ENCODE measurements at places on chromosomes 12 and 14.
A peak's percentile ranks its signal among the peaks of the same experiment; 100 is the strongest.

- DNase-seq, result no peak
Measured at GRCh38 chr12:116736962-116737773, 701 bp downstream of the SPRING1 start.

DNA sequence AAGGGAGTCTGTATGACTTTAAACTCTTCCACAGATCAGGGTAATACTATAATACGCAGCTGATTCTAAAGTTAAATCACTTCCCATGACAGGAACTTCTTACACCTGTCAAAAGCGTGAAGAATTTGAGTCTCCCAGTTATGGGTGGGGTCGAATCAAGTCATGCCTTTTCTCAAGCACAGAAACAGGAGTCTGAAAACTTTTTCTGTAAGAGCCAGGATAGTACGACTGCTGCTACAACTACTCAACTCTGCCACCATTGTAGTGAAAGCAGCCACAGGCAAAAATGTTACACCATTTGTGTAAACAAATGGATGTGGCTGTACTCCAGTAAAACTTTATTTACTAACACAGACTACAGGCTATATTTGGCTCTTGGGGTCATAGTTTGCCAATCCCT is 90.3 kb downstream of the DUSP6 start:
- no peak for DNase-seq

GRCh38 chr12:44827832-44828438 is 48.2 kb downstream of the NELL2 start:
- no peak for DNase-seq

GRCh38 chr12:98754095-98754494 is 109.0 kb downstream of the APAF1 start:
- no peak for DNase-seq

- DNase-seq, result peak; percentile 55
Measured at GRCh38 chr14:50600849-50601248, 40.9 kb downstream of the ATL1 start.

GRCh38 chr14:49420201-49420600 is 166.0 kb downstream of the RPS29 start:
- no peak for DNase-seq

DNA sequence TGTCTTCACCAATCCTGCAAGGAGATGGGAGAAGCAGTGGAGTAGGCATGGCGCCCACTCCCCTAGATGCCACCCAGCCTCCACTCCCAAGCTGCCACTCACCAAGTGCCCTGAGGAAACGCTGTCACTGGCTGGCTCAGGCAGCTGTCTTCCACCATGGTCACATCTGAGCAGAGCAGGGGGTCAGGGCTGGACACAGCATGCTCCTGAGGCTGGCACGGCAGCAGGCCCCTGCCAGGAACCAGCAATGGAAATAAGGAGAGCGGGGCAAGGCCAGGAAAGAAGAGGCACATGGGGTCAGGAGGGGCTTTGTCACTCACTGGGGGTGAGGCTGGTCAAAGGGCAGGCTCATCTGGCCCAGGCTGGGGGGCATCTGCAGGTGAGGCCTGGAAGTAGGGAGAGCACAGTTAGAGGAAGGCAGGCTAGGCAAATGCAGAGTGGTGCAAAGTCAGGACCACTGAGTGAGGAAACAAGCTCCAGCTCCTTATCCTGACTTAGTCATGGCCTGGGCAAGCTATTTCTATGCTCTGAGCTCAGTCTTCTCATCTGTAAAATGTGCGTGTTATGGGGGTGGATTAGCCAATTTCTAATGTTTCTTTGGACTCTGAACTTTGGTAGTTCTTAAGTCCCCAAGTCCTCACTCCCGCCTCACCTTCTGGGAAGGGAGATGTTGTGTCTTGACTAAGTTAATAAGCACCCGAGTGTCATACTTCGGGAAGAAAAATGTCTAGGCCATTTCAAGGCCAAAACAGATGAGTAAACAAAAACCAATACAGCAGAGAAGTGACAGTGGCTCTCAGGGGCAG is 8.0 kb downstream of the NAB2 start:
- DNase-seq, result no peak

- DNase-seq, result peak; percentile 50
Measured at GRCh38 chr12:57491393-57492280, 3.8 kb downstream of the MARS1 start.

- no peak for DNase-seq
Measured at GRCh38 chr14:64572386-64573104, 22.8 kb downstream of the PPP1R36 start.

- no peak for DNase-seq
Measured at GRCh38 chr14:58631732-58632131, 6.0 kb upstream of the DACT1 start.

DNA sequence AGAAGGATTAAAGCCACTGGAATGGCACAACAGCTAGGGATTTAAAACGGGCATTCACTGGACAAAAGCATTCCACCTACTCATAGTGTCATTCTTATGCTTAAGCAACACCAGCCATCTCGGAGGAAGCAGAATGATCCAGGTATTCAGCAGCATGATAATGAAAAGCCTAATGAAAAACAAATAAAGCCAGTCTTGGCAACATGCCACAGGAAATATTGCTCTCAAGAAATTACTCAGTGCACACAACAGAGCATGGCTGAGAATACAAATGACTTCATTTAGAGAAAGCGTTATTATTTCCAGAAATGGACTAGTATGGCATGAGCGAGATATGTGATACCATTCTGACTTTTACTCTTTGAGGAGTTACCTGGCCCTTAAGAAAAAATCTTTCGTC is 442.2 kb downstream of the APAF1 start:
- DNase-seq, result no peak

DNA sequence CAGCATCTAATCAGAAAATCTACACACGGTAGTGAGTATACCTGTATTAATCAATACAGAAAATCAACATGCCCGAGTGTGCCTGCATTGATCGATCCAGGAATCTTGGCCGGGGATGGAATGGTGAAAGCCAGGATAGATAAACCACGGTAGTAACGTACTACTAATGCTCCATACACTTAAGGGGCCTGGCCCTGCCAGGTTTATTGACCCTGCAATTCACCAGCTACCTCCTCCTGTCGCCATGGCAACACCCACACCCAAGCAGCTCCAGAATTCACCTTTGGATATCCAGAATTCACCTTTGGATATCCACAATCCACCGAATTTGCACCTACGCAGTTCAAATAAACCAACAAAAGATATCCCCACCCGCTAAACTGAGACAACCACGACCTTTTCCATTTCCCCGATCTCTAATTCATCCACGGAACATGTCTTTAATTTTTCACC is 14.8 kb upstream of the CALM1 start:
- DNase-seq, result no peak

DNA sequence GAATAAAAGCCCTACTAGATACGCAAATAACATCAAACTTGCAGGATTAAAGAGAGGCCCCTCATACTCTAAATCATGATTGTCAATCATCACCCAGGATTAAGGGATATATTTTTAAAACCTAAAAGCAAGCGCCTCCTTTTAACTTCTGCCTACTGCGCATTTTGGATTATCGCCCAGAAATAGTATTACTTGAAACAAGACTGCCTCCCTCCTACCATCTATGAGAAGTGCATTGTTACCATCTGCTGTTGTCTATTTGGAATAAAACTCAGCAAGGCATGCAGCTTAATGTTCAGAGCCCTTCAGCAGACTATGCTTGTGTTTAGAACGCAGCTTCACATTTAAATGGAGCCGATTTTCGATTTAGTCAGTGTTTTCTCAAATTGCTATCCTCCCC is 79.6 kb downstream of the EXOC5 start:
- DNase-seq, result peak; percentile 52

DNA sequence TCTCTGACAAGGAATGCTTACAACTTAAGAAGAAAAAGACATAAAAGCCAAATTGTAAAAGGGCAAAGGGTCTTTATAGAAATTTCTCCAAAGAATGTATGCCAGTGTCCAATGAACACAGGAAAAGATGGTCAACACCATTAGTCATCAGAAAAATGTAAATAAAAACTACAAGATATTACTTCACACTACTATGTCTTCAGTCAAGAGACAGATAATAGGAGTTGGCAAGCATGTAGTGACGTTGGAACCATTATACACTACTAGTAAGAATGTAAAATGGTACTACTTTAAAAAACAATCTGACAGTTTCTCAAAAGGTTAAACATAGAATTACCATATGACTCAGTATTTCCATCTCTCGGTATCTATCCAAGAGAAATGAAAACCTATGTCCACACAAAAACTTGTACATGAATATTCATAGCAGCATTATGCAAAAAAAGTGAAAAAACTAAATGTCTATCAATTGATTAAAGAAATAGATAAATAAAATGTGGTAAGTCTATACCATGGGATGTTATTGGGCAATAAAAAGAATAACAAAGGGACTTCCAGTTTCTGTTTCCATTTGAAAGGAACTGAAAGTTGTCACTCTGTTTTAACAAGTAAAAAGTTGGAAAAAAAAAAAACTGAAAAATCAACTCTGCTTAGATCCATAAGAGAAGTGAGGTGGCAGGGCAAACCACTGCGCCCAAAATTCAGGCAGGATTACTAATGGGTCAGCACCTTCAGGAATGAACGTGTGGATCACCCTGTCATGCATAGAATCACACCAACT is 69.8 kb downstream of the ALG10B start:
- DNase-seq, result no peak

- no peak for DNase-seq
Measured at GRCh38 chr14:77204907-77205306, 23.3 kb downstream of the TMEM63C start.

DNA sequence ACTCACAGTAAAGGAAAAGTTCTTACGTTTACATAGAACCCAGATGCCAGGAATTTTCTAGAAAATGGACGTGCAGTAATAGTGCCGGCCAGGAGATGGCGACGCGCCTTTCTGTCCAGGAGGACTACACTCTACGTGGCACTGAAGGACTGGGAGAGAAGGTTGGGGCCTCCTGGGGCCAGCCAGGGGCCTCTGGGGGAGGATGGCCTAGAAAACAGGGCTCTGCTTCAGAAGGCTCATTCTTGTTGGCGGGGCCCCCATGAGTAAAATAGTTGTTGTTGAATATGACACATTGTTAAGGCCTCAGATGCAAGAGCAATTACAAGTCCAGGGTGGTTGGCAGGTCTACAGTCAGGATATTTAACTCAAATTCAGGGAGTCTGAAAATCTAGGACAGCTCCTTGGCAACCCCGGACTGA is 120.1 kb upstream of the MAX start:
- peak; percentile 70 for DNase-seq

GRCh38 chr12:100826323-100826722 is 31.7 kb downstream of the ANO4 start:
- DNase-seq, result peak; percentile 53

GRCh38 chr12:6839482-6840201 is 1.1 kb upstream of the GNB3 start:
- no peak for DNase-seq

GRCh38 chr12:1835211-1836131 is 15.1 kb downstream of the LRTM2 start:
- no peak for DNase-seq

DNA sequence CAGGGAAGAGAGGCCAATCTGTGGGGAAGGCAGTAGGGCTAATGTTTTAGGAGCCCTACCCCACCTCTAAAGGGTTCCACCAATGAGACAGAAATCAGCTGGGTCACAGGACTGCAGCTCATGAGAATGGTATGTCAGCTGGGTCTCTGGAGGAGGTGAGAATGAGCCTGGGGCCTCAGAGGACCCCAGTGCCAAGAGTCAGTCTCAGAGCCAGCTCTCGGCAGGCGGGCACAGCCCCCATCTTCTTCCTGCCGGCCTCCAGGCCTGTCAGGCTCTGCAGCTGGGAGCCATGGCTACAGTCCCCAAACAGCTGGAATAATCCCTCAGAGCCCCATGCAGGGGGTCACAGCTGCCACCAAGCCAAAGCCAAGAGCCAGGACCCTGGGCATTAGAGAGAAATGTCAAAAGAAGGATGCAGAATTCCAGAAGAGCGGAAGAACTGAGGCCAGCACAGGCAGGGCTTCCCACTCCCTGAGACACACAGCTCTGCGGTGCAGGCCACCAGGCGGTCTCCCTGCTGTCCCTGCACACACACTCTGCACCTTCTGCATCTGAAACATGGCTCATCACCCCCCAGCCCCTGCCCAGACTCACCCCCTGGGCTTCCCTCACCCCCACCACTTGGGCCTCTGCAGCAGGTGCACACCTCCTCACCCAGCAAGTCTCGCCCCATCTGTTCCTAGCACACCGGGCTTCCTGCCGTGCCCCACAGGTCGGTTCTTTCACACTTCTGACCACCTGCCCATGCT is 26.0 kb downstream of the ITPK1 start:
- peak; percentile 47 for DNase-seq

GRCh38 chr14:88856786-88857366 is 32.4 kb downstream of the TTC8 start:
- DNase-seq, result no peak

DNA sequence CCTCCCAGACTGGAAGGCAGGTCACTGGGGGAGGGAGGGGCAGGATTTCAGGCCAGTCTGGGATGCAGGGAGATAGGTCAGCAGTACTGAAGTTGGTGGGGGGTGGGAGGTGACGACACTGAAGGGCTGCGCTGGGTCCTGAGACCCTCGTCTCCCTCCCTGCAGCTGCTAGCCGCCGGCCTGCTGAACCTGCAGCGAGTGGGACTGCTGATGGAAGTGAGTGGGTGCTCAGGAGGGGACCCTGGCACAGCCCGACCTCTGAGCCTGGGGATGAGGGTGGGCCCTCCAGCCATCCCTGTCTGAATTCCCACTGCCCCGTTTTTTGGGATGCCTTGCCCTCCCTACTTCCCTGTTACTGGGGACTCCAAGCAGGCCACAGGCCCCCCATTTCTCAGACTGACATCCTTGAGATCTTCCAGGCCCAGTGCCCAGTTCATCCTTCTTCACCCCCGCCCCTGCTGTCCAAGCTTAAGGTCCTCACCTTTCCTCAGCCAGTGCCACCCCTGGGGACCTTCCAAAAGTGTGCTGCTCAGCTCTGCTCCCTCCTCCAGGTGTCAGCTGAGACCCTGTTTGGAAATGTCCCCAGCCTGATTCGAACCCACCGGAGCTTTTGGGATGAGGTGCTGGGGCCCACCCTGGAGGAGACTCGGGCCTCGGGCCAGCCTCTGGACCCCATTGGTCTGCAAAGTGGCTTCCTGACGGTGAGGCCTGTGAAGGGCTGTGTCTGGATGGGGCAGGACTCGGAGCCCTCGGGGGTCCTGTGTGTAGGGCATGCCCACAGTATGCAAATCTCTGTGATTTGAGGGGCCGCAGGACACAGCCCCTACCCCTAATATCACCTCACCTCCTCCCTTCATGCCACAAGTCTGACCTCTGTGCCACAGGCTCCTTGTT is 5.5 kb downstream of the PLEKHG6 start:
- DNase-seq, result no peak

- DNase-seq, result no peak
Measured at GRCh38 chr12:79686171-79686570, 4.6 kb downstream of the PAWR start.
